ENCODE measurements at places on chromosomes 1 and 21.

DNA sequence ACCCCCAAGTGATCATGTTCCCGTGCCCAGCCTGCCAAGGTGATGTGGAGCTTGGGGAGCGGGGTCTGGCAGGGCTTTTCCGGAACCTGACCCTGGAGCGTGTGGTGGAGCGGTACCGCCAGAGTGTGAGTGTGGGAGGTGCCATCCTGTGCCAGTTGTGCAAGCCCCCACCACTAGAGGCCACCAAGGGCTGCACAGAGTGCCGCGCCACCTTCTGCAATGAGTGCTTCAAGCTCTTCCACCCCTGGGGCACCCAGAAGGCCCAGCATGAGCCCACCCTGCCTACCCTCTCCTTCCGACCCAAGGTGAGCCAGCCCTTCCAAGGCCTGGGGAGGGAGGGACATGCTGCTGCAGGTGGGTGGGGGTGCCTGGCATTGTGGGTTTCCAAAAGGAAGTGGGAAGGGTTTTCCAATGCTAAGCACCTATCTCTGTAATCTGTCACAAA lies 2.3 kb downstream of the TRIM46 start:
- no peak for DNase-seq

DNA sequence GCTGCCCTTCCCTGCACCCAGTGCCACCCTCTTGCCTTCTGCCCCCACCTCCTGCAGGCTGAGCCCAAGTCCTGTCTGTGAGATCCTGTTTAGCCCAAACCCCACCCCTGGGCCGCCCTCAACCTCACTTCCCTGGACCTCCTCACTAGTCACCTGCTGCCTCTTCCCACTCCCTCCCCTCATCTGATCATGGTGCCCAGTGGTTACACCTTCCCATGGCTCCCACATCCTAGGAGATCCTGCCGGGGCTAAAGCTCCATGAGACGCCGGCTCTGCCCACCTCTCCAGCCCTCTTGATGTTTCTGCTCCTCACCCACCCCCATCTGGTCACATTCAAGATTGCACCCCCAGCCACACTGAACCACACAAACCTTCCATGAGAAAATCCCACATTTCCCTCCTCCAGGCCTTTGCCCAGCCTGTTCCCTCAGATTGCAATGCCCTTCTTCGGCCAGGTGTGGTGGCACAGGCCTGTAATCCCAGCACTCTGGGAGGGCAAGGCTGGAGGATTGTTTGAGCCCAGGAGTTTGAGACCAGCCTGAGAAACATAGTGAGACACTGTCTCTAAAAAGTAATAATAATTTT lies 17.0 kb downstream of the TTC39A start:
- no peak for DNase-seq

DNA sequence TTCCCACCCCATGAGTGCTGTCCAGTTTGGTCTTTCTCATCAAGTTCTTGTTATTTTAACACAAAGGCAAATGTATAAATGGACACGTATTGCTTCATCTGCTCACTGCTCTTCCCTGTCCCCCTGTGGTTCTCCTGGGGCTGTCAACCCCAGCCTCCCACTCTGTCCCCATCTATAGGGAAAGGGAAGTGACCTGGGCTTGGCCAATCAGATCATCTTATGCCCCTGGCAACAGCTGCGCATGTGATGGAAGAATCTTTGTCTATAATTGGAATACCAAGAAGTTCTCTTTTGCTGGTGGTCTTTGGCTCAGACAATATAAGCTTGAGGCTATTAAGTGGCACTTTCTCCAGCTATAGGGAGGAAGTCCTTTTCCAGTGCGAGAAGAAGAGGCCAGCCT lies 4.7 kb upstream of the CCSAP start:
- no peak for DNase-seq

DNA sequence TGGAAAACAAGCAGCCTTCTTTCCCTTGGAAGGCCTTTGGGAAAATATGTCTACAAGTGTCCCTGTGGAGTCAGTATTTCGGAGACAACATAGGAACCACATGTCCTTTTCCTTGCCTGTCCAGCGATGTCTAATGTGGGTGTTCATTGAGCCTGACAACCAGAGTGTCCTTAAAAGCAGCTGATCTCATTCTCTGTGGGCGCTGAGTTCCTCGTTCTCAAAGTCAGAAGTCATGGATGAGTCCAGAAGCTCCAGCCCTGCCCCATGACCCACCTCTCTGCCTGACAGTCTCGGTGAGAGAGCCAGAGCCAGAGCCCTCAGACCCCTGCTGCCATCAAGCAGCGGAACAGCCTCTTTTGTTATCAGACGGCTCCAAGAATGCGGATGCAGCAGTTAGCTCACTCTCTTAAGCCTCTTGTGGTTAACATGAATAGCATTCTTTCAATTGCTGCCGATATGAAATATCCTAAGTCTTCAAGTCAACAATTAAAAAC lies 329.2 kb downstream of the TGFB2 start:
- peak; percentile 98 for DNase-seq

DNA sequence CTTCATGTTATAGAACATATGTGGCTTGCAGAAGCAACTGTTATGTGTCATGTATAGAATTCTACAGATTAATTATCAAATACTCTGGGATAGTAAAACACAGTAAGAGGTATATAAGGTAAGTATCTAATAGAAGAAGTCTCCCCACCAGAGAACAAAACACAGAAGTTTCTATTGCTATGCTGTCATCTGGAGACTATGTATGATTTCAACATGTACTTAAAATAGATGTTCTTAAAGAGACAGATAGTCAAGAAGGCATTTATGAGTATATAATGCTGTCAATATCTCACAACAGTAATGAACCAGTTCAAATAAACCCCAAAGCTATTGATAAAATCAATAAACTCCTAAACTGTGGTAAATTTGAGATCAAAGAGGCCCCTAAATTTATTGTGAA lies 8.1 kb upstream of the ADCY10 start:
- DNase-seq = no peak

- peak; percentile 79 for DNase-seq
Observed at GRCh38 chr1:6601049-6601922, 1.4 kb downstream of the KLHL21 start.

GRCh38 chr21:27077501-27077900 lies 110.6 kb upstream of the ADAMTS5 start:
- DNase-seq = no peak

GRCh38 chr1:55696181-55696754 lies 481.1 kb upstream of the USP24 start:
- DNase-seq = peak; percentile 60

GRCh38 chr1:245598524-245599305 lies 443.9 kb downstream of the KIF26B start:
- DNase-seq = no peak

GRCh38 chr1:162193221-162193620 lies 123.7 kb downstream of the NOS1AP start:
- no peak for DNase-seq

GRCh38 chr1:180854001-180854400 lies 58.7 kb upstream of the KIAA1614 start:
- DNase-seq = no peak

DNA sequence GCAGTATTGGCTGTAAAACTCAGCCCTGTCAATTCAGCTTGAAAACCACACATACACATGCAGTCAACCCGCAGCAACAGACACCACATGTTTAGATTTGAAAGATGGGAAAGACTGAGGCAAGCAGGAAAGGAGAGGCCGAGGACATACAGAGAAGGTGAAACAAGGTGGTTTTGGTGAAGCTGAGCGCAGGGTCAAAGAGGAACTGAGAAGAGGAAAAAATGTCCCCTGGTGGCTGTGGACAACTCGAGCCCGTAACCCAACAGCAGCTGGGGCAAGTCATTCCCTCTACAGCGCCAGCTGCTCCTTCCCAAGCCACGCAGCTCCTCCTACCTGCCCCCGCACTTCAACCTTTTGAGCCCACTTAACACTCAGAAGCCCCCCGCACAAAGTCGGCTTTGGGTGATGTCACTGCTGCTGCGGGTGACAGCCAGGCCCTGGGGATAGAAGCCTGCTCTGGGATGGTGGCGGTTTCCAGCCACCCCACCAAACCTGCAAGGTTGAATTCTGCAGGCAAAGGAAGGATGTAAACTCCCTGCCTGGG lies 63.0 kb downstream of the KCNN3 start:
- no peak for DNase-seq

DNA sequence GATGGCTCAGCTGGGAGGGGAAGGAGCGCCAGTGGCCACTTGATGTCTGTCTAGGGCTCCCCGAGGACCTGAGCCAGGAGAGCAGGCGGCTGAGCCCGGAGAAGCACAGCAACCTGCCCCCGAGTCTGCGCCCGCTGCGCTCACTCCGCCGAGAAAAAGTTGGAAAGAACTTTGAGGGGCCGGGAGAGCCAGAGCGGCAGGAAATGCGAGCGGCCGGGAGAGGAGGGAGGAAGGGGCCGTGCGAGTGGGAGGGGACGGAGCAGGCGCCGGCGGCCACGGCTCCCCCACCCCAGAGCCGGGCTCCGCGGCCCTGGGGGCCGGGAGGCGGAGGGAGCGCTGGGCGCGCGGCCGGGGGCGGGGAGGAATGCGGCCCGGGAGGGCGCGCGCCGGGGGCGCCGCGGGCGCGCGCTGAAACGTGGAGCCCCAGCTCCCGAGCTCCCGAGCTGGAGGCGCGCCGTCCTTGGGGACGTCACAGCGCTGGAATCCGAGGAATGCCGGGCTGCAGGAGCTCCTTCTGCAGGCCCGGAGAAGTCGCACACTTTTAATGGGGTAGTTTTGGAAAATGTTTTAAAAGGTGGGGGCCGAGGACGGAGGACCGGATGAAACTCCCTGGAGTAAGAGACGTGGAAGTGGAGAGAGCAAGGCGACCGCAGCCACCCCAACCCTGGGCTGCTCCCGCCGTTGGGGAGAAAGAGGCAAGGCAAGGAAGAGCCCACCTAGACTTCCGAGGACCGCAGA lies at the start of gene PTPN14:
PTPN14 (minus strand) TSS at position 167 of the 738 bp plus-strand sequence. CDS start 86,799 bp downstream, outside the sequence.
- peak; percentile 86 for DNase-seq

DNA sequence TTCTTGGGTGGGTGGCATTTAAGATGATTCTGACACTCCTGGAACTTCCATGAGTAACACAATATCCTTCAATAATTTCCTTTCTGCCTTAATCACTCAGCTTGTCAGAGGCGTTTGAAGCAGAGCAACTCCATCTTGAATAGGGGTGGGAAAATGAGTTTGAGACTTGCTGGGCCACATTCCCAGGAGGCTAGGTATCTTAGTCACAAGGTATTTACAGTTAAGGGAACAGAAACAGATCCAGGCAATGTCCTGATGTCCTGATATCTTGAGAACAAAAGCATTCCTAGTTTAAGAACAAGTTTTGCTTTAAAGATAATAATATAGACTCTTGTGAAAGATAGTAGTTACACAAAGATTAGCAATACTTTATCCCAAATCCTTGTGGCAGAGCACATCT lies 76.6 kb upstream of the KIAA0040 start:
- DNase-seq = no peak

All from non-pigmented ciliary epithelial cell (primary cell).